Activated CD4-positive, alpha-beta T cell treated with anti-CD3 and anti-CD28 coated beads, Interleukin-2, amount 10 ng/mL, durations not matched to agents 24 days and 14 days (primary cell): ENCODE measurements at places on chromosomes 7 and 10. TPM values are rescaled to one million over a fixed set of nuclear protein-coding genes. Genes with fewer than 3 reads are reported as not detected.

GRCh38 chr10:19164461-19164860 lies 115.9 kb downstream of the MALRD1 start:
- DNase-seq: no peak

DNA sequence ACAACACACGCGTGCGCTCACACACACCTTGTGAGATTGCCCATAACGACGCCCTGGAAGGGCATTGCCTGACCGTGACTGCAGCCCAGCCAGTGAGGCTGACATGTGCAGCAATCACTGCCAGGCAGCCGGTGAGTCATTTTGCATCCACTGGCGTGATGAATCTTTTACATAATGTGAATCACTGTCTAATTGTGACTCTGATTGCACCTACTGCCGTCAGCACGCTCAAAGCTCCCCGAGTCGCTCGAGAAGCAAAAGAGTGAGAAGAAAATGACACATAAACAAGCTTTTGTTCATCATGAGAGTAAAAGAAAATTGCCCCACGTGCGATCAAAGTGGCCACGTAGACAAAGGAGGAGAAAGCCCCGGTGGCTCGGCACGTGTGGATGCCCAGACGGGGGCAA lies 117.4 kb upstream of the PFKP start:
- DNase-seq: peak; percentile 63

The GPR26 gene
- total RNA-seq: not detected in 2 replicates

GRCh38 chr10:28996947-28997551 lies 291.8 kb upstream of the LYZL1 start:
- no peak for DNase-seq

GRCh38 chr10:72173619-72174296 lies 42.1 kb upstream of the ANAPC16 start:
- DNase-seq: no peak

The ELOVL3 gene
- 0.14 TPM in 1 of 2 replicates, not detected in the other for total RNA-seq

DNA sequence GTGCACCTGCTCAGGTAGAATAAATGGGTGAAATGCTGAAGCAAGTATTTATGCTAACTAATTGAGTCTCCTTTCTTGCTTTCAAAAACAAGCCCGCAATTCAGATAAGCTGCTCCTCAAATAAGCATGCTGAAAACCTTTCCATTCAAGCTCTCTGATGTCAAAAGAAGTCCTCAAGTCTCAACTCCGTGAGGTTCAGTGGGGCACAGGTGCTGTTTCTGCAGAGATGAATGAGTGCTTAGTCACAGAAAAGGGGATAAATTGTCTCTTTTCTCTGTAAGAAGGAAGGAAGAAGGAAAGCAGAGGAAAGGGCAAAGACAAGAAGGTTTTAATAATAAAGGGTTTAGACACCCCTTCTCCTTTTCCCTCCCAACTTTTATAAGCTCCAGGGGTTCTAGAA lies 229.8 kb upstream of the NPY start:
- no peak for DNase-seq

DNA sequence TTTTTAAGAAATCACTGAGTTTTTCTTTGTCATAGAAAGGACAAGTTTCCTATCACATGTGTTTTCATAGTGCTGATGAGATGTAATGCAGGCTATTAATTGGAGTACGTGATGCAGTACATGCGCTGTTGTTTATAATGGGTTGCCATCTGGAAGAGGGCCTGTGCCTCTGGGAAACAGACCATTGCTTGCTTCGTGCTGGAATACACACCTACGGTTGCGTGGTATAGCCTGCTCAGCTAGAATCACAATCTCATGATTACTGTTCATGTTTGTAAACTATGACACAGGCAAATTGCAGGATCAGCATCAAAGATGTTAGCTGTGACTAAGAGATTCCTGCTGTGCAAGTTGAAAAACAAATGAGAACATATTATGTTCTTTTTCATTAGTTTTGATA lies 107.2 kb upstream of the STEAP1B start:
- DNase-seq: no peak

The SMNDC1 gene
- 46.2 TPM in 2 replicates for total RNA-seq

- DNase-seq: no peak
Measured at GRCh38 chr7:108132551-108133265, 2.5 kb upstream of the LAMB4 start.

- no peak for DNase-seq
Measured at GRCh38 chr10:59382831-59383295, 20.5 kb upstream of the FAM13C start.

DNA sequence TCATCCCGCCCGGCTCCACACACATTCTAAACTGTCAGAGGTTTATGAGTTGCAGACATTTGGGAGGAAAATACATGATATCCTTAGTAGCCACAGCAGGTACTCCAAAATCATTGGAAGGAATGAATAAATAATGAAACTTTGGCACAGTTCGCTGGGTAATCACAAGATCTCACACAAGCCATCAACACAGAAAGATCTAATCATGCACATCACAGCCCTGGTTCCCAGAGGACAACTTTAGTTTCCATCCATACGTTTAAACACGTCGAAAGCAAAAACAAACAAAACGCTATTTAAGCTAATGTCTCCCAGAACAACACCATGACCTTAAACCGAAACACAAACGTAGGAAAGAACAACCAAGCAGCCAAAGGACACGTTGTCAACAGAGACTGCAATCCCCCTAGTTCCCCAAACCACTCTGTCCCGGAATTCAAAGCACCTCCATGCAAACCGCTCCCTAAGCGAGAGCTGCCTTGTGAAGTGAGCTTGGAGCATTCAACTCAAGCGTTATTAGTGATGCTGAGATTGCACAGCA lies 12.3 kb downstream of the SVIL start:
- DNase-seq: no peak

The BET1 gene
- 19.1 and 20.0 TPM in 2 replicates for total RNA-seq

GRCh38 chr10:88728107-88728763 lies 22.2 kb downstream of the LIPK start:
- peak; percentile 79 for DNase-seq

DNA sequence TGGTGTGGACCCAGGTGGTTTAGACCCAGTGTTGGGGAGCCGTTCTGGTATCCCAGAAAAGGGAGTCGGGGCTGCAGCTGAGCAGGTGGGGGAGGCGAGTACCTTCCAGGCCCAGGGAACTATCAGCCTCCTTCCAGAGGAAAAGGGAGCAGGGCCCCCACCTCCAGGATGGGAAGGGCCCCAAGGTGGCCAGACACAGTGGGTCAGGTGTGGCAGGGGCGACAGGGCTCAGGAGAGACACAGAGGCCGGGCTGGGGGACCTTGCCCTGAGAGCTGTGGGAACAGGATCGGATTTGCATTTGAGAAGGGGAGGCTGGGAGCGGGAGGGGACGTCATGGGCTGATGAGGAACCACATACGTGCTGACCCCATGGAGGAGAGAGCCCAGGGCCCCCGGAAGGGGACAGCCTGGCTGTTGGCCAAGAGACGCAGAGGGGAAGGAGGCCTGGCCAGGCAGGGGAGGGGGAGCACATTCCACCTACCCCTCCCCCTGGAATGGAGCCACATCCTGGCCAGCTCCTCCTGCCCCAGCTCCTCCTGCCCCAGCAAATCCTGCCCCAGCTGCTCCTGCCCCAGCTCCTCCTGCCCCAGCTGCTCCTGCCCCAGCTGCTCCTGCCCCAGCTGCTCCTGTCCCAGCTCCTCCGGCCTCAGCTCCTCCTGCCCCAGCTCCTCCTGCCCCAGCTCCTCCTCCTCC lies 9.7 kb upstream of the TTYH3 start:
- DNase-seq: no peak

GRCh38 chr10:113045147-113046055 lies 95.4 kb downstream of the TCF7L2 start:
- no peak for DNase-seq

GRCh38 chr7:1710936-1711335 lies 40.9 kb downstream of the ELFN1 start:
- DNase-seq: no peak

DNA sequence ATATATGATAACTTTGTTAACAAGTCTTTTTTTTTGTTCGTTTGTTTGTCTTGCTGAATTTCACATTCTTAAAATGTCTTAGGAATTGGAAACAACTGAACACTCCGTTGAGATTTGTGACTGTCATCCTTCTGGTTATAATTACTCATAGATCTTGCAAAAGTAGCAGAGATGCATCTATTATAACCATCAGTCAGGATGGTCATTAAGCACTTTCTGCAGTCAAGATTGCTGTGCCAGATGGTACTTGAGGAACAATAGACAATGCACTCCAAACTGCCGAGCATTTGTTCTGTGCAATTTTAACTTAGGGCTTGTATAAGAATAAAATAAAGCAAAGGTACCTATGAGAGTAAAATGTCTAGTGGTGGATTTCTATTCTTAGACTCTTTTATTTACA lies 710.1 kb upstream of the KCND2 start:
- DNase-seq: no peak

DNA sequence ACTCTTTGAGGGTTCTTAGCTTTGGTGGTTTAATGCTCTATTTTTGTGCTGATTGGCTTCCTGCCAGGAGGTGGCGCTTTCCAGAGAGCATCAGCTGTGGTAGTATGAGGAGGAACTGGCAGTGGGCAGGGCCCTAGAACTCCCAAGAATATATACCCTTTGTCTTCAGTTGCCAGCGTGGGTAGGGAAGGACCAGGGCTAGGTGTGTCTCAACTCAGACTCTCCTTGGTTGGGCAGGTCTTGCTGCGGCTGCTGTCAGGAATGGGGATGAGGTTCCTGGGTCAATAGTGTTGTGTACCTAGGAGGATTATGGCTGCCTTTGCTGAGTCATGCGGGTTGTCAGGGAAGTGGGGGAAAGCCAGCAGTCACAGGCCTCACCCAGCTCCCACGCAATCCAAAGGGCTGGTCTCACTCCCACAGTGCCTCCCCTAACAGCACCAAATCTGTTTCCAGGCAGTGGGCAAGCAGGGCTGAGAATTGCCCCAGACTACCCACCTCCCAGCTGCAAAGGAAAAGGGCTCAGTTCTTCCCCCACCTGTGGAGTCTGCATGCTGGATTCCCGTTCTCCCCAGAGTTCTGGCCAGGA lies 191.5 kb downstream of the PHTF2 start:
- DNase-seq: peak; percentile 66

GRCh38 chr10:11086177-11086840 lies 68.6 kb downstream of the CELF2 start:
- DNase-seq: no peak

The GSTO2 gene
- total RNA-seq: 0.77 and 1.3 TPM in 2 replicates

- DNase-seq: no peak
Measured at GRCh38 chr7:24908166-24908565, 71.8 kb downstream of the OSBPL3 start.

GRCh38 chr10:94997741-94998174 lies 59.3 kb downstream of the CYP2C9 start:
- DNase-seq: no peak

GRCh38 chr7:128168667-128169210 lies 72.3 kb upstream of the LEP start:
- DNase-seq: peak; percentile 70

DNA sequence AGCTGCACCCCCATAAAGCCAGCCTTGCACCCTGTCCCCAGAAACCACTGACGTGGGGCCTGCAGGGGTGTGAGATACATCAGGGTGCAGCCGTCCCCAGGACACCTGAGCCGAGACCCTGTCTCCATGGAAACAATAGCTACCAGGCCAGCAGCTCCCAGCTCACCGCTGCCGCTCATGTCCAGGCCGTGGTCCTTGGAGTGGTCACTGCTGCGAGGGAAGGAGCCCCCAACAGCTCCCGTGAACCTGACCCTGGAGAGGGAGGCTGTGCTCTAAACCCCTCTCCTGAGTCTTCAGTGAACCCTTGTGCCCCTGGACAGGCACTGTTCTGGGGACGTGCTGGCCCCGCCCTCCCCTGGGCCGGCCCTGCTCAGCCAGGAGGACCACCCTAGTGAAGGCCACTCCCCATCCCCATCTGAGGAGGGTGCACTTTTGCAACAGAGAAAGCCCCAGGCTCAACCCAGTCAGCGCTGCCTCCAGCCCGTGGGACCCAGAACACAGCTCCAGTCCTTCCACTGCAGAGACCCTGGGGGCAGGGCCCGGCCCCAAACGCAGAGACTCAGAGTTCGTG lies 19.6 kb upstream of the INPP5A start:
- DNase-seq: no peak

- no peak for DNase-seq
Measured at GRCh38 chr7:107224374-107225223, 55.8 kb downstream of the HBP1 start.

- DNase-seq: no peak
Measured at GRCh38 chr10:21995557-21995956, 8.0 kb downstream of the DNAJC1 start.

DNA sequence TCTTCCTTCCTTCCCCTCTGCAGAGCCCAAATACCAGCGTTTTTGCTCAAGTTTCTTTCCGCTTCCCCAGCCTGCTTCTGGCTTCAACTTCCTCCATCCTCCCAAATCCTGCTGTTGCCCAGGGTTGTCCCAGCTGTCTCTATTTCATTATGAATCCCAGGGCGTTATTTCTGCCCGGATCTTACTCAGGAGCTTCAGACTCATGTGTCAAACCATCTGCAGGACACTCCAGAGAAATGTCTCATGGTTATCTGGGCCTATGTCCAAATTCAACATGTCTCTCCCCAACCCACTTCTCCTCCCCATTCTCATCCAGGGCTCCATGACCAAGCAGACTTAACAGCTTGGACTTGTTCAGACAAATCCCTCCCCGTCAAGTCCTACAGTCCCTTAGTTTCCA lies 15.6 kb downstream of the ARHGAP22 start:
- DNase-seq: no peak

GRCh38 chr7:17020250-17020649 lies 138.5 kb upstream of the AGR3 start:
- DNase-seq: no peak

DNA sequence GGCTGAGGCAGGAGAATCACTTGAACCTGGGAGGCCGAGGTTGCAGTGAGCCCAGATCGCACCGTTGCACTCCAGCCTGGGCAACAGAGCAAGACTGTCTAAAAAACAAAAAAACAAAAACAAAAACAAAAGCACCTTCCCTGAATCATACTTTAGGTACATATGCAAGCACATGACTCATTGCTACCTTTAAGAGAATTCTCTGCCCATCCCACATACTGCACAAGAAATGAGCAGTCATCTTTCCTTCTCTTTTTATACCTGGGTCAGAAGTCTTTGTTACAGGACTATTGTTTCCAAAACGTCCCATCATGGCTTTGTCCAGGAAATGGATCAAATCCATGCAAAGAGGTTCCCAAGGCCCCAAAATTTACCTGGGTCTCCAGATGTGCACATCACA lies 21.5 kb upstream of the AKR1B10 start:
- no peak for DNase-seq

The ZNF316 gene
- total RNA-seq: 28.8 and 29.4 TPM in 2 replicates

GRCh38 chr10:227014-227413 lies 91.8 kb downstream of the ZMYND11 start:
- DNase-seq: no peak

- DNase-seq: no peak
Measured at GRCh38 chr7:5210751-5211338, 20.8 kb downstream of the WIPI2 start.

GRCh38 chr10:126081841-126082466 lies 185.6 kb downstream of the FANK1 start:
- DNase-seq: no peak

GRCh38 chr10:114713525-114714090 lies 55.5 kb upstream of the ABLIM1 start:
- no peak for DNase-seq

The TMEM130 gene
- 0.66 TPM in 1 of 2 replicates, not detected in the other for total RNA-seq

- DNase-seq: peak; percentile 21
Measured at GRCh38 chr10:118447478-118448270, 105.5 kb upstream of the FAM204A start.
